ENCODE measurements at places on chromosomes 5 and 9.

DNA sequence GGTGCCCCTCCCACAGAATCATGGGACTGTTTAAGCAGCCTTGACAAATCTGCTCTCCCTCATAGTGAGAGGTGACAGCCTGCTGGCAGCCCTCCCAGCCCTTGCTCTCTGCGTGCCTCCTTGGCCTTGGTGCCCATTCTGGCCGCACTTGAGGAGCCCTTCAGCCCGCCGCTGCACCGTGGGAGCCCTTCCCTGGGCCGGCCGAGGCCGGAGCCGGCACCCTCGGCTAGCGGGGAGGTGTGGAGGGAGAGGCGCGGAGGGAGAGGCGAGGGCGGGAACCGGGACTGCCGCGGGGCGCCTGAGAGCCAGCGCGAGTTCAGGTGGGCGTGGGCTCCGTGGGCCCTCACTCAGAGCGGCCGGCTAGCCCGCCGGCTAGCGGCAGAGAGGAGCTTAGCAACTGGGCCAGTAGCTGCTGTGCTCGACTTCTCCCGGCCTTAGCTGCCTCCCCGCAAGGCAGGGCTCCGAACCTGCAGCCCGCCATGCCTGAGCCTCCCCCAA lies 125.9 kb upstream of the MYO10 start:
- DNase-seq: no peak

- DNase-seq: no peak
Measured at GRCh38 chr9:16197578-16198370, 644.9 kb downstream of the CCDC171 start.

DNA sequence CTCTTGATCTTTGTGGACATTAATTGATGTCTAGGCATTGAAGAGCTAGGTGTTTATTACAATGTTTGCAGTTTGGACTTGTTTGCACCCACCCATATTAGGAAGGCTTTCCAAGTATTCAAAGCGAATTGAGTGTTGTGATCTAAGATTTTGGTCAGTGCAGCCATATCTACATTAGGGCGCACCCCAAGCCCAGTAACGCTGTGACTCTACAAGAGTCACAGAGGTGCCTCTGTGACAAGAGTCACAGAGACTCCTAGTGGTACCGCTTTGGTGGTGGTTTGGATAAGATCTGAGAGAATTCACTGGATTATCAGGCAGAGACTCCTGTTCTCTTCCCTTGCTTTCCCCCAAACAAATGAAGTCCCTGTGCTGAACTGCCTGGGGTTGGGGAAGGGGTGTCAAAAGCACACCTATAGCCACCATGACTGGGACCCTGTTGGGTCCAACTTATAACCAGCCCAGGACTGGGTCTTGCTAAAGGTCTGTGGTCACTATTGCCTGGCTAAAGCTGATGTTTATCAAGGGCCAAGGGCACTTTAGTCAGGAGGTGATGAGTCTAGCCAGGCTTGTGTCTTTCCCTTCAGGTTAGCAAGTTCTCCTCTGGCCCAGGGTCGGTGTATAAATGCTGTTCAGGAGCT lies 114.1 kb upstream of the RIOK2 start:
- DNase-seq: no peak

- no peak for DNase-seq
Measured at GRCh38 chr5:154723740-154724505, 31.3 kb upstream of the LARP1 start.

DNA sequence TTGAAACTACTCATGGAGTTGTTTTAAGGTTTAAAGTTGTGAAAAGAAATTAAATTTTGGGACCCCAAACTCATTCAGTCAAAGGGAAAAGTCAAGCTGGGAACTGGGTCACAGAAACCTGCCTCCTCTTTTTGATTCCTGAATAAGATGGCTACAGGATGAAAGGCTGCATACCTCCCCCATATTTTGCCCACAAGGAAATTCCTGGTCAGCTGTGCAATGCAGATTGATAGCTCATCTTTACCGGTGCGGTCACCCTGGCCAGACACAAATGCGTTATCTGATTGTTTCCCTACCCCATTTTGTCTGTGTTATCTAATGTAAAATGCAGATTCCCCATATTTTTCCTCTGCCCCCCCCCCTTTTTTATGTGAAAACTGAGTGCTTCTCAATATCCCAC lies 1.3 kb downstream of the HAVCR2 start:
- no peak for DNase-seq

- no peak for DNase-seq
Measured at GRCh38 chr9:124008303-124008693, 3.3 kb upstream of the LHX2 start.

DNA sequence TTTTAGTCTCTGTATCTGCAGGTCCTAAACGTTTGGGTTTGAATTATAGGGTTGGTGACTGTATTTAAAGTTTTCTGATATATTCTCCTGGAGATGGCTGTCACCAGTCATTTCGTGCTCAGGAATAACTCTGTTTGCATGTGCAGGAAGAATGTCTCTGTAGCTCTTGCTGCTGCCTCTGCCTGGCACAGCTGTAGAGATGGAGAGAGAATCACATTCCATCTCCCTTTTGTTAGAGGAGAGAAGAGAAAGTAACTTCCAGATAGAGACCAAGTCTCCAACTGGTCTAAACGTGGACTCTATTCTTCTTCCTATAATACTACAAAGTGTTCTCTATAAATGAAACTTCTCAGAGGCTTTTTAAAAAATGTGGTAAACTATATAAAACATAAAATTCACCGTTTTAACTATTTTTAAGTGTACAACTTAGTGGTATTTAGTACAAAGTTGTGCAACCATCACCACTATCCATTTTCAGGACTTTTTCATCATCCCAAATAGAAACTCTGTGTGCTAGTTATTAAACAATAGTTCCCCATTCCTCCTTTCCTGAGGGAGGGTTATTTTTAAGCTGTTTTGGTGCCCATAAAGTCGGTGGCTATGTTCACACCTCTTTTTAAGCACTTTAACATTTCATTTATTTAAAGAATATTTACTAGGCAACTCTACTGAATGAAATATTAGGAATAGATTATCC lies 20.7 kb upstream of the STARD4 start:
- no peak for DNase-seq

DNA sequence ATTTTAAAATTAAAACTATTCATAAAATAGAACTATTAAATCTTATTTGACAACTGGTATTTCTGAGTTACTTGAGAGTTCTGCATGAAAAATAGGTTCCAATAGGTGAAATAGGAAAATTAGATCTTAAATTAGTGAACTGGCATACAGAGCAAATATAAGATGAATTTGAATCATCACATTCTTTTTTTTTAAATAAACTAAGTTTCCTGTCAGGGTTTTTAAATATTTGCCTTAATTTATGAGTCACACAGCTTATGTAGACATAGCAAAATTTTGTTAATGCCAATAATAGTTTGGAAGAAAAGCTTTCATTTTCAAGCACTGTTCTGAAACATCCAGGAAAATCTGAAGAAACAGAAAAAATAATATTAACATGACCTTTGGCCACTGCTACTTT lies 311.7 kb upstream of the HAPLN1 start:
- no peak for DNase-seq

DNA sequence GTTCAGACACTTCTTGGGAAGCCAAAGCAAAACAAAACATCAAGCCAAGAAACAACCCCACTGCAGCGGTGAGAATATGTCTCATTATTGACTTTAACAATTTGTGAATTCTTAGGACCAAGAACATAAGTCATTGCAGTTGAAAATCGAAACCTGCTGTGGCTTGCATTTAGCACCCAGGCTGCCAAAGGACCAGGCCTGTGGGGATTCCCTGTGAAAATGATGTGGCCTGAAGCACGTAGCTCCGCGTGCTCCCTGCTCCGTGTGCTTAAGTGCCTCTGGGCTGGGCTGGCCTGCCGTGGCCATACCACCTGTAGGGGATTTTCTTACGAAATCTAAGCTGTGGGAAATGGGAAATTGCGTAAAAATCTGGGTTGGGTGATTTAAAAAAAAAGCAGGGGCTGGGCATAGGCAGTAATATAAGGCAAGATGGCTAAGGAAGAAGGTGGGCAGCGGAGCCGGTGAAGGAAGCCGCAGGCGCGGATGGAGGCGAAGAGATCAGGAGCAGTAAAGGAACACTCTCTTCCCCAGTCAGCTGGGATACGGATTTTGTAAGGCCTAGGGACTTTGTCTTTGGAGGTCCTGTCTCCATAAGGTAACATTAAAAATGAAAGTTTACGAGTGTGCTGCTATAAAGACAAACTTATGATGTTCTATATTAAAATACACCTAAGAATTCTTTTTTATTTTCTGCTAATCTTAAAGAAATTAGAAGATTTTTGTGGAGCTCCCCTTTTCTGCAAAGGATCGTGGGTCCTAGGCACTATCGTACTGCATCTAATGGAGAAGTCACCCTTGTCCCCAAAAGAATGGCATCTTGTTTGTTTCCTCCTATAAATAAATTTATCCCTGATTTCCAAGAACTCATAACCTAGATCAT lies 189.6 kb upstream of the SEMA6A start:
- no peak for DNase-seq

DNA sequence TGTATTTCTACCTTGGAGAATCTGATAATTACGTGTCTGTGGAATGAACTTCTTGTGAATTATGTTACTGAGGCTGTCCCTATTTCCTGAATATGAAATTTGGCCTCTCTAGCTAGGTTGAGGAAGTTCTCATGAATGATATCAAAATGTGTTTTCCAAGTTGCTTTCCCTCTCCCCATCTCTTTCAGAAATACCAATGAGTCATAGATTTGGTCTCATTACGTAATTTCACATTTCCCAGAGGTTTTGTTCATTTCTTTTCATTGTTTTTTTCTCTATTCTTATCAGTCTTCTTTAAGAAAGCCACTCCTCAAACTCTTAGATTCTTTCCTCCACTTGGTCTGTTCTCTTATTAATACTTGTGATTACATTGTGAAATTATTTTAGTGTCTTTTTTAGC lies 923.8 kb upstream of the CDH9 start:
- no peak for DNase-seq

DNA sequence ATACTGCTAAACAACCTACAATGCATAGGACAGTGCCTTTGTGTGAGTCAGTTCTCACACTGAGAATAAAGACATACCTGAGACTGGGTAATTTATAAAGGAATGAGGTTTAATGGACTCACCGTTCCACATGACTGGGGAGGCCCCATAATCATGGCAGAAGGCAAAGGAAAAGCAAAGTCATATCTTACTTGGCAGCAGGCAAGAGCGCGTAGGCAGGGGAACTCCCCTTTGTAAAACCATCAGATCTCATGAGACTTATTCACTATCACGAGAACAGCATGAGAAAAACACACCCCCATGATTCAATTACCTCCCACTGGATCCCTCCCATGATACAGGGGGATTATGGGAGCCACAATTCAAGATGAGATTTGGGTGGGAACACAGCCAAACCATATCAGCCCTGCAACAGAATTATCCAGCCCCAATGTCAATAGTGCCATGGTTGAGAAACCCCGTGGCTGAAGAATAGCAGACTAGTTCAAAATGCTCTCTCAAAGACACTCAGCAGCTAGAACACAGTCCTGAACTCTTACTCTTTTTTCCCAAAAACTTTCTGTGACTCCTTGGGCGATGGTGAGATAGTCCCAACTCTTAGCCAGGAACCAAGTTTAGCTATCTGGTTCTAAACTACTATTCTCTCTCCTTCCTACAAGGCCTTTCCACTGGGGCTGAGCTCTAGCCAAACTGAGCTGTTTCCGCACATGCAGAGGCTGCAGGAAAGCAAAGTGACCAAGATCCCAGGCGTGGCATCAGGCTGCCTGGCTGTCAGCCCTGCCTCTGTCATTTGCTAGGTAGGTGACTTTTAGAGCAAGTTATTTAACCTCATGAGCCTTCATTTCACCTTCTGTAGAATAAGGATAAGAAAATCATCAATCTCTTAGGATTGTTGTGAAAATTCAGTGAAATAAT lies 21.7 kb downstream of the FAT2 start:
- DNase-seq: no peak

DNA sequence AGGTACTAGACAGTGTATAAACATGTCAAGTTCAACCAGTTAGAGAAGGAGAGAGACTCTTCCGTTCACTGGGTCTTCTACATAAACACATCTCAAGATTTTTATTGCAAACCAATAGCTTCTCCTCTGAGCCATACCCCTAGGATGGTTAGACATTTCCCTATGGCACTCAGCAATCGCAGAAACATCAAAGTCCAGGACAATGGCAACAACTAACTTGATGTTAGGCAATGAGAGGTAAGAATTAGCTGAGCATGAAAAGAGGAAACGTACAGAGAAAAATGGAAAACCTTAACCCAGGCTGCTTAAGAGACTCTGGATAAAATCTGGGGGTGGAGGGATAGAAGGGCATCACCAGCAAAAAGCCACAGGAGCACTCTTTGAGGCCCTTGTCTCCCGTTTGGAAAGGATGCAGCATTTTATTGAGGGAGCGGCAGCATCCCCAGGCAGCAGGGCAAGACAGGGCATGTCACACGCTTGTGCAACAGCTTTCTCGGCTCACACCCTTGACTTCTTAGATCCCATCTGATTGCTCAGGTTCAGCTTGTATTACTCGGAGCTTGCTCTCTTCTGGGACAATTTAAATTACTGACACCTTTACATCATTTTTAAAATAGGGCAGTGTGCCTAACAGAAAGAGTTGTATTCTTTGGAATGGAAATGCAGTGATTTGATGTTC lies 8.6 kb upstream of the PSAT1 start:
- DNase-seq: no peak

Data from T-helper 17 cell (primary cell).